HFFc6 (cell line): ENCODE measurements at places on chromosomes 13 and 19. TPM values are rescaled to one million over a fixed set of nuclear protein-coding genes. Genes with fewer than 3 reads are reported as not detected.

- DNase-seq: no peak
Measured at GRCh38 chr19:2363419-2363818, 3.4 kb downstream of the TMPRSS9 start.

DNA sequence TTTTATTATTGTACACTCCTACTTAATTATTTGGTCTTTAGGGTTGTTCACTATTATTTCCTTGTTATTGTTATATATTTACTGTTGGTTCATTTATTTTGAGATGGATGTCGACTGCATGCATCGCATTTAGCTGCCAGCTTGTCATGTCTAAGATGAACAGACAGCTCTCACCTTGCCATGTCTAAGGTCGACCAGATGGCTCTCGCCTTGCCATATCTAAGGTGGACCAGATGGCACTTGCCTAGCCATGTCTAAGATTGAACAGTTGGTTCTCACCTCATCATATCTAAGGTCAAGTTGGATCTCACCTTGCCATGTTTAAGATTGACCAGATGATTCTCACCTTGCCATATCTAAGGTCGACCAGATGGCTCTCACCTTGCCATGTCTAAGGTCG, 1440.9 kb downstream of the UQCRFS1 start:
- no peak for DNase-seq

DNA sequence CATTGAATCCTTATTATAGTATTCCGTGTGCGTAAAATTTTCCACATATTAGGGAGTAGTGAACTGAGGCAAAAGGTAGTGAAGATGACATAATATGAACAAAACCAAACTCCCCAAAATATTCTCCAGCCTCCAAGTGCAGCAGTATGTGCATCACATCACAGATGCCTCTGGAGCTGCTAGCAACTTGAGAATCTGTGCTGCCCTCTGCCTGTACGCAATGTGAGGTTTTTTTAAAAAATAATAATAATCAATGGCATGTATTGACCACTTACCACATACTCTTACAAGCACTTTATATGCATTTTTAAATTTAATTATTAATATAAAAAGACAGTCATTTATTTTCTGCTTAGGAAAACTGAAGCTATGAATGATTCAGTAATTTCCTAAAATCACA, 583.0 kb upstream of the SPRY2 start:
- DNase-seq: no peak

- DNase-seq: no peak
Measured at GRCh38 chr13:49029570-49029969, 53.9 kb downstream of the FNDC3A start.

DNA sequence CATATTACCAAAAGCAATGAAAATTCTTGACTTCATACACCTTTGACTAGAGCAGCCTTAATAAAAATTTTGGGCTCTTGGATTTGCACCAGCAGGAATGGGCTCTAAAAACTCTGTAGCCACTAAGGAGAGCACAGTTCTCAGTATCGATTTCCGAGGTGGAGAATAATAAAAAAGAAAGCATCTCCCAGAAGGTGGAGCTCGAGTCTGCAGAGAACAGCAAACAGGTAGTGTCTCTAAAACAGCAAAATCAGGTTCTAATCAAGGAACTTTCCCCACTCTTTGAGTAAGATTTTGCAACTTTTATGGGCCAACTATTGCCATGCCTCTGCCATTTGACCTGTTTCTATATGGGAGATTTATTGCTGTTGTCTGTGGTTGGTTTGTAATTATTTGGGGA, 258.7 kb upstream of the GPC6 start:
- no peak for DNase-seq

DNA sequence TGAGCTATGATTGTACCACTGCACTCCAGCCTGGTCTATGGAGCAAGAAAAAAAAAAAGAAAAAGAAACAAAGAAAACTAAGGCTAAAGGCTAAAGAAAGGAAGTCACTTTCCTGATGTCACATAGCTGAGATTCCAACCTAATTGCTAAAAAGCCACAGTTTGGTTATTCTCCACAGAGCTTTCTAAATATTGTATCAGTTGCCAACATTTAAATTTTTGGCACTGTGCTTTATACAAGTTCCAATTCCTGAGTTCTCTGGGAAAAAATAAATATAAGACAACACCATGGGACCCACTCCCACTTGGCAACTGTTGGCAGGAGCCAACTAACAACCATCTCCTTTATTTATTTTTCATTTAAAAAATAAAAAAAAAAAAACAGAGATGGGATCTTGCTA, 11.2 kb upstream of the LYPD3 start:
- peak; percentile 75 for DNase-seq

DNA sequence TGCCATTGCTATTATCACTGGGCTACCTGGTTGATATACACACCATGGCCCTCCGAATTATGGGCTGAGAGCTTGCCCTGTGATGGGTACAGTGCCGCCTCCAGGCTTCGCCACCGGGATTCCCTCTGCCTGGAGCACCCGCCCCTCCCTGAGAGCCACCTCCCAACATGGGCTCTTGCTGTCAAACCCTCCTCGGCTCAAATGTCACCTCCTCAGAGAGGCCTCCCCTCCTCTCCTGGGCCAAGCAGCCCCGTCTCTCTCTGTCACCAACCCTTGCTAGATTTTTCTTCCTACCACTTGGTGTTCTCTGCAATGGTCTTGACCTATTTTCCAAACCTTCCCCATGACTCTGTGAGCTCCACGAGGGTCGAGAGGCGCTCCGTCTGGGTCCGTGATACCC, 12.2 kb upstream of the TLE2 start:
- DNase-seq: no peak

DNA sequence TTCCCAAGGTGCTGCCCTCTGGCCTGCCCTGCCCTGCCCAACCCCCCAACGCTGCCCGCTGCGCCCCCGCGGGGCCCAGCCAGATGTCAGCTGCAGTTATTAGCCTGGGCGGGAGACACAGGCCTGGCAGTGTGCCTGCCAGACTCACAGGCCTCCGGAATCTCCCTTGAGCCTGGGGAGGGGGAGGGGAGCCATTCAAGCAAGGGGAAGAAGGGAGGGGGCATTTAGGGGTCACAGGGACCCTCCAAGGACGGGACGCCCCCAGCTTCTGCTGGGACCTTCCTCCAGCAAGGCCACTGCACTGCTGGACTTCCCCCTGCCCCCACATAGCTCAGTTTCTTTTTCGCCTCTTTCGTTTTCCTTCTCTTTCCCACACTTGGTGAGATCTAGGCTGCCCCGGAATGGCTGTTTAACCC, 2.6 kb upstream of the JUNB start:
- no peak for DNase-seq

- DNase-seq: peak; percentile 79
Measured at GRCh38 chr19:46192992-46193650, 36.4 kb upstream of the IGFL1 start.

DNA sequence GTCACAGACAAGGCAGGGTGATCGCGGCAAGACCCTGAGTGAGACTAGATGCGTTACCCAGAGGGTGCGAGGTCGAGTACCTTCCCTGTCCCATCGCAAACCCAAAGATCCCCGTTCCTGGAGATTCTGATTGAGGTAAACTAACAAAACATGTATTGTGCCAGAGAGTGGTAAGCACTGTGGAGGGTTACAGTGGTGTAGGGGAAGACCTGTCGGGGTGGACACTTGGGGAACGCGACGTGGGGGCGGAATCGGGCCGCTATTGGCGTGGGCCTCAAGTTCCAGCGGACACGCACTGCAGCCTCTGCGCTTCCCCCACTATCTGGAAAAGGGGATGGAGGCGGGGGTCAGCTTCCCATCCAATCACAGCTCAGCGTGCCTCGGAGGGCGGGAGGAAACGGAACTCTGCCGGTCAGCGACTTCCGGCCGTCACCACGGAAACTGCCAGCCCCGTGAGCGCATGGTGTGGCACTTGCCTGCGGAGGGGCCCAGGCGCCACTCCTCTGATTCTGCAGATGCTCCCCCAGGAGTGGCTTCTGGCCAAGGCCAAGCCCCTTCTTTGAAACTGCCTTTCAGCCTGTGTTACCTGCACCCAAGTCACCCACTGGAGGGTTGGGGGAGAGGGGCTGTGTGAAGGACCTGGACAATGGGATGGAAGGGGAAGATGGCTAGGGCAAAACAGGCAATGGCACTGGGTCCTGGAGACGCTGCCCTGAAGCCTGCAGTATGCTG, 1.0 kb upstream of the UBE2M start:
- peak; percentile 82 for DNase-seq

DNA sequence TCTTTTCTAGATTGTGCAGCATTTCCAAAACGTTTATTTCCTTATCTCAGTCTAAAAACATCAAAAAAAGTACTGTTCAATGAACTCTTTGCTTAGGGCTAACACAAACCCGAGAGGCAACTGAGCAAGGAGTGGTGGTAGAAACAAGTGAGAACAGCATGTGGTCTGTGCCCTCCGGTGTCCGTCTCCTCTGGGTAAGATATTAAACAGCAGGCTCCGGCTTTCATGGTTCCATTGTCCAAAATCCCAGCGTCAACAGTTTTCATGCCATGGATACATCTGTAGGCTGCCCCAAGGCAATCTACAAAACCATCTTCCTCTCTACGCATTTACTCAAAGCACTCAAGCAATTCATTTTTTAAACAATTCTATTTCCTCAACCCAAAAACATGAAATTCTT, 22.8 kb downstream of the DCLK1 start:
- DNase-seq: no peak

- no peak for DNase-seq
Measured at GRCh38 chr19:50567052-50567841, 988 bp downstream of the LRRC4B start.

- peak; percentile 81 for DNase-seq
Measured at GRCh38 chr19:13834244-13835069, 39.2 kb downstream of the ZSWIM4 start.

DNA sequence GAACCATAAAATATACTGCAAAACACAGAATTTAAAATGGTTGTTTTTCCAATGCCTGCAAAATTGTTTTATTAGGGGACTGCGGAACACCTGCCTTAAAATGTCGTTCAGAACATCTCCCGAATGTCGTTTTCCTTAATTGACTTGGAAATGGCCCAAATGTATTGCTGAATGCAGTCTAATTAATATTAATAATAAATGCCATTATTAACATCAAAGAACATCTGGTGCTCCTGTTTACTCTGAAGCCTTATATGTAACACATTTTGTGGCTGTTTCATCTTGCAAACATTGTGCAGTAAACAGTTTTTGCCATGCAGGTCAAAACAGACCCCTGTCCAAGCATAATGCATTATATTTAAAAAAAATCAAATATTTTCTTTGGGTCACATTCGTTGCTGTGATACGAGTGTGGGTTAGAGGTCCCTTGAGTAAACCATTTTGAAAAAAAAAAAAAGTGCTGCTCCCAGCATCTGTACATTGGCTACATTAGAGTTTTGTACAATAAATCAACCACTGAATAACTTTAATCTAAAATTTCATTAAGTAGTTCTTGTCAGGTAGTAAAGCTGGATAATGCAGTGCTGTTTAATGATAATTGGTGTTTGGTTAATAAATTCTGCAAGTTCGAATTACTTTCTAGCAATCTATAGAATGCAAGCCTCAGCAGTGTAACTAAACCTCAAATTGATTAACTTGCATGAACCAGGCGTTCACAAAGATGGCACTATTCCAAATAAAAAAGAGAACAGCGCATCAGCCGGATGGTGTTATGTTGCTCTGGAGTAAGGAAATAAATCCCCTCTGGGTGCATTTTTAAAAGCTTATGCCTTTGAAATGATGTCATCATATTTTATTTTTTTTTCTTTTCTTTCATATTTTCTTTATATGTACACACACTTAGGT, 140.2 kb downstream of the ZNF536 start:
- DNase-seq: no peak

- DNase-seq: peak; percentile 48
Measured at GRCh38 chr19:4811328-4812131, 20.0 kb downstream of the TICAM1 start.

DNA sequence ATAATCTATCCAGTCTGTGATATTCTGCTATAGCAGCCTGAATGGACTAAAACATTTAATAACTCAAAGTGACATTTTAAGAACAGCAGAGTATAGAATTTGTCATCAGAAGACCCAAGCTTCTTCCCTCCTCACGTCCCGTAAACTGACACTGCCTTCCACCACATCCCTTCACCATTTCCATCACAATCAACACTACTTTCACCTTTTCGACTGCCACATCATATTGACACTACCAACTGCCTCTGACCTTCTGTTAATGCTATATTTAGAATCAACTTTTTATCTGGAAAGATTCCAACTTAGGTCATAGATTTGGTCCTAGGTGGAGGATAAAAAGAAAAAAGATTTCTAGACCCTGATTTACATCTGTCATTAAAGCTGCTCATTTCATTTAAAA, 39.6 kb downstream of the STOML3 start:
- no peak for DNase-seq

DNA sequence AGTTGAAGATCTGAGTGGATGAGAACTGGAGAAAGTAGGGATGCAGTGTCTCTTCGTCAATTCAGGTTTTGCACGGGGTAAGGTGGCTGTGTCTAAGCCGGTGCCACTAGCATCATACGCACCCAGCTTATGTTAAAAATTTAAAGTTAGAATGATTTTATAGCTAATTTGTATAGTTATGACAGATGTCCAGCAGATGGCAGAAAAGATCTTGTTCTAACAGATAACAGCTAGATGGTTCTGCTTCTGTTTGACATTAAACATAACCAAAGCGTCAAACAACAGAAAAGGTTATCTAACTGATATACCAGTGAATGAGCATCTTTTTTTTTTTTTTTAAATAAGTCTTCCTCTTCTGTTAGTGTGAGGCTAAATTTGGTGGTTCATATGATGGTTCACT, 18.8 kb upstream of the EDDM13 start:
- DNase-seq: peak; percentile 70

DNA sequence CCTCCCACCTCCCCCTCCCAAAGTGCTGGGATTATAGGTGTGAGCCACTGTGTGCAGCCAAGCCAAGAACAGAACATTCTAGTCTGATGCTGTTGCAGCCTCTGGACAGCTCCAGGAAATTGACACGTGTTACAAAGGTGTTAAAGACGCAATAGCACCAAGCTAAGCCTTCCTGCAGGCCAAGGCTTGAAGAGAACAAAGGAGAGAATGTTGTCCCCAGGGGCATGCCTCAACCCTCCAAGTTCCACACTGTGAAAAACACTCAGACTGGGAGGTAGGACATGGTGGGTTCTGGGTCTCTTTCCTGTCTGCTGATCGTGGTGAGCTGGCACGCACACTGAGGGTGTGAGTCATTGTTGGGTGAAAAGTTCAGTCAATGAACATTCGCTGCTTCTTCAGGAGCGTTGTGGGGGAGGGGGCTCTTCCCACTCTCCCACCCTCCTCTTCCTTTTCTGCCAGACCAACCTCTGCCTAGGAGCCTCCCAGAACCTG, 5.3 kb upstream of the PTPRS start:
- DNase-seq: peak; percentile 38

DNA sequence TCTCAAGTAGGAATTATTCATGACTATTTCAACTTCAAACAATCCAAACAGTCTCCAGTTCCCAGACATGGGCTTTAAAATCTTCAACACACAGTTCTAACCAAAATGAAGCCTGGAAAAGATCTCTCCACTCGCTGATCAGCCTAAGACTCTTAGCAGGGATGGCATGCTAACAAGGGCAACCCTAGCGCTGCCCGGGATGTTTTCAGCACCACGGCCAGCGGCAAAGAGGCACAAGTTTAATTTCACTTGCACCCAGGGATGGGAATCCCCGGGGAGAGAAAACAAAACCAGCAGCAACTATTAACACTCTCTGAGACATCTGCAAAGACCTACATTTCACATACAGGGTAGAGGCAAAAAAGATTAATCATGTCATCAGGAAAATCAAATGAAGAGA, 43.0 kb downstream of the CACNA1A start:
- no peak for DNase-seq

The PLIN5 gene
- total RNA-seq: not detected in 3 replicates

The METTL21C gene
- total RNA-seq: not detected in 2 replicates

The CEACAM20 gene
- not detected in 3 replicates for total RNA-seq

The DNAAF3 gene
- total RNA-seq: 0.50 to 1.1 TPM (median 0.65 TPM) in 3 replicates

The NTF4 gene
- total RNA-seq: 1.1 TPM in 1 of 3 replicates, not detected in the others

The PDX1 gene
- not detected in 3 replicates for total RNA-seq

The ZNF556 gene
- not detected in 3 replicates for total RNA-seq

The CYP4F8 gene
- not detected in 3 replicates for total RNA-seq

The RPS19 gene
- total RNA-seq: 2,471 and 2,492 TPM in 2 replicates
